Epithelial cell of proximal tubule (primary cell): ENCODE measurements at places on chromosomes 1 and 21. TPM values are rescaled to one million over a fixed set of nuclear protein-coding genes. Genes with fewer than 3 reads are reported as not detected.

Gene KRTAP12-2
- total RNA-seq, result not detected in 2 replicates

Gene RHBDL2
- total RNA-seq, result 0.07 TPM in 1 of 2 replicates, not detected in the other

Gene SLC30A10
- total RNA-seq, result 0.12 TPM in 1 of 2 replicates, not detected in the other

Gene NKAIN1
- 0.81 and 0.94 TPM in 2 replicates for total RNA-seq

Gene F5
- not detected in 2 replicates for total RNA-seq

Gene C1orf185
- not detected in 2 replicates for total RNA-seq

Gene KIF26B
- 2.8 and 2.9 TPM in 2 replicates for total RNA-seq

Gene HHAT
- total RNA-seq, result 10.9 and 13.7 TPM in 2 replicates

Gene FBLIM1
- total RNA-seq, result 194 and 246 TPM in 2 replicates

Gene PHTF1
- total RNA-seq, result 18.9 and 32.9 TPM in 2 replicates

Gene LCA5L
- total RNA-seq, result 0.23 and 0.65 TPM in 2 replicates

Gene CD52
- not detected in 2 replicates for total RNA-seq

Gene SLC9C2
- not detected in 2 replicates for total RNA-seq

Gene FCRL5
- total RNA-seq, result not detected in 2 replicates

Gene INSRR
- not detected in 2 replicates for total RNA-seq

Gene IL10
- total RNA-seq, result not detected in 2 replicates

Gene SYCP1
- total RNA-seq, result not detected in 2 replicates
